ENCODE measurements at places on chromosomes 7 and 10. TPM values are rescaled to one million over a fixed set of nuclear protein-coding genes. Genes with fewer than 3 reads are reported as not detected.

ARHGAP22 gene
- not detected for total RNA-seq

SCRN1 gene
- total RNA-seq, result 0.84 TPM

POLR2J2 gene
- total RNA-seq, result 20.2 TPM

DGKI gene
- total RNA-seq, result 21.4 TPM

PDE6C gene
- total RNA-seq, result not detected

FKBP6 gene
- total RNA-seq, result not detected

BICC1 gene
- total RNA-seq, result not detected

MCU gene
- 13.5 TPM for total RNA-seq

OR2AE1 gene
- total RNA-seq, result 0.19 TPM

IL6 gene
- 0.35 TPM for total RNA-seq

PTER gene
- 17.8 TPM for total RNA-seq

DNA sequence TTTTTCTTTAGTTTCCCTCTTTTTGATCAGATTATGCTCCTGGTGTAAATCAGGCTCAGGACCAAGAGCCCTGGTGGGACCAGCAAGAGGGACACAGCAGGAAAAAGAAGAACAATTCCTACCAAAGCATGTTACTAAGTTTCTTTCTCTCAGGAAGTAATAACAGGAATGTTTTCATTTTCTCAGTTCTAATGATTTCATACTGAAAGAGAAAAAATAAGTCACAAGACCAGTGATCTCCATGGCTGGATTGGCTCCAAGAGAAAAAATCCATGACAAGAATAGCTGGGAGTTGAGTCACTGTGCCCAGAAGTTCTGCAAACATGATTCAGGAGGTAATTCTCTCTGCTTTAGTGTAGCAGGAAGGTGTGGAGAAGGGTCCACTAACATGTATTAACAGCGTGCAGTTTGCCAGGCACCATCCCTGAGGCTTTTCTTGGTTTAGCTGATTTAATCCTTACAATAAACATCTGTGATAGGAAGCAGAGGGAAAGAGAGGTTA is 23.8 kb upstream of the IFIT2 start:
- no peak for DNase-seq

GRCh38 chr7:148093375-148094166 is 497.0 kb upstream of the C7orf33 start:
- no peak for DNase-seq

- no peak for DNase-seq
These were observed 318.9 kb downstream of the AHR start for GRCh38 chr7:17617380-17617779.

DNA sequence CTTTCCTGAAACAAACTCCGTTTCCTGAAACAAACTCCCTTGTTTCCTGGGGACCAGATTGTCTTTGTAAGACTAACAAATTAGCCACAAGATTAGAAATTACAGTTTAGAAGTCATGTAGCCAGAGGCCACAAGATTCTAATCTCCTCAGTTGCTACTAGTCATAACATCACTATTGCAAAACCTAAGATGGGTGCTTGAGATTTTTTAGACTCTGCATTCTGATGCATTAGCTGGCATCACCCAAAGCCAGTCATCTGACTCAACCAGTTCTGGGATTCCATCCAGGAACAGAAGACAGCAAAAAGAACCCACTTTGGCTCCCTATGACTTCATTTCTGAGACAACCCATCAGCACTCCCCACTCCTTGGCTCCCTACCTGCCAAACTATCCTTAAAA is 367.9 kb upstream of the MBL2 start:
- DNase-seq, result no peak

DNA sequence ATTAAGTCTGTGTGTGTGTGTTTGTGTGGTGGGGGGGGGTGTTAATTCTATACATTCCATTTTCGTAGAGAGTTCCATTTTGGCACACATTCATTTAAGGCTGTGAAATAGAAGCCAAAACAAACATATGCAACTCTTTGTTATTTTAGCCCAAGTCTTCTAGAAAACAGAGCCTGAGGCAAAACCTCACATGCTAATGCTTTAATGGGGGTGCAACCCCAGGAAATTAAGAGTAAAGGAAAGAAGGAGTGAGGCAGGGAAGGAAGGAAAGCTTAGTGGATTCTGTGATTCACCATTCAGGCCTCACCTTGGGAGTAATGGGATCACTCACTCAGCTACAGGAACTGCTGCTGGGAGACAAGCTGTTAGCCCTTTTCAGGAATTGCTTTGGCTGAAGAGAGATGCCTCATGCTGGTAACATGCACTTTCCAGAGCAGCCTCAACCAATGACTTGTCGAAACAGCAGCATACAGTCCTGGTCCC is 73.0 kb upstream of the CTTNBP2 start:
- DNase-seq, result no peak

DNA sequence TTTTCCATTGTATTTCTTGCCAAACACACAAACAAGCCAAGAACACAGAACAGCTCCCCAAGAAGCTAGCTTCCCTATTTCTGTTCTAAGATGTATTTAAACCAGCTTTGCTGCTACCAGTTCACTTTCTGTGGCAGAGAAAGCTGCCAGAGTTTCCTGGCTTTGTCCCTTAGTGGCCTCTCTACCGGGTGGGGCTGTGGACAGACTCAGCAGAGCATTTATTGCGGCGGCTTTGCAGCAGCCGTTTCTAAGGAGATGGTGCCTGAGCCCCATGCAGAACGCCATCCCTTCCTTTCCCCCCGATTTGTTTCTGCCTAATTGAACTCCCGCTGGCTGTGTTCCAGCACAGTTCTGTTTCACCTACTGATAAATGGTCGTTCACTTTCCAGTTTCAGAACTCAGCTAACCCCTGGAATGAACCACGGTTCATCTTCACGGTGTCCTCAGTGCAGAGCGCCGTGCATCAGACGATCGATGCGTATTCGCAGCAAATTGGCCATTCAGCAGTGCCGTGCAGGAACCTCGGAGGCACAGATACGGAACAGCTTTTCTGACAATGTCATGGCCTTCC is 33.8 kb upstream of the SFMBT2 start:
- no peak for DNase-seq

DNA sequence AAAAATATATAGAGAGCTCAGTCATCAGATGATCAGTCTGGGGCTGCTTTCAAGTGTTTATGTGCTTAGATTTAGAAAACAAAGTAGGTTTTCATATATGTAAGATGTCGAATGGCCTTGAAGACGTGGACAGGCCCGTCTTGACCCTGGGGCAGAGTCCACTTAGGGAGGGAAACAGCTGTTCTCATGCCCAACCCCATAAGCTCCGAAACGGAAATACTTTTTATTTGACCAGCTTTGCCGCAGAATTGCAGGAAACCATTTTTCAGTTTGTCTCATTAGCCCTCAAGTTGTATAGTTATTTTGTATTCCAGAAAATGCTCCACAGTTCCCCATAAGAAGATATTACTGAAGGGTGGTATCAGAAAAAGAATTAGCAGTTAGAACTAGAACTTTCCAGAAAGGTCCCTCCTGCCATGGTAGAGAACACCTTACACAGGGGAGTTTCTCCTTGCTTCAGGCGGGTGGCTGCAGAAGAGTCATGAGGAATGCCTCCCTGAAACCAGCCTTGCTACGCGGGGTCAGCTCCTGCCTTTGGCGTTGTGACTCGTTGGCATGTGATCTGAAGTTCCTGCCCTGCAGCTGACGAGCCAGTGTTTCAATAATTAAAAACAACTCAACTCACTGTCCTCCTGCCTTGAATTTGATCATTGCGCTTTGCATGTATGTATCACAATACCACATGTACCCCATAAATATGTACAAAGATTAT is 192.7 kb downstream of the CELF2 start:
- no peak for DNase-seq

- no peak for DNase-seq
These were observed 241.3 kb downstream of the ANK3 start for GRCh38 chr10:60148266-60148840.

DNA sequence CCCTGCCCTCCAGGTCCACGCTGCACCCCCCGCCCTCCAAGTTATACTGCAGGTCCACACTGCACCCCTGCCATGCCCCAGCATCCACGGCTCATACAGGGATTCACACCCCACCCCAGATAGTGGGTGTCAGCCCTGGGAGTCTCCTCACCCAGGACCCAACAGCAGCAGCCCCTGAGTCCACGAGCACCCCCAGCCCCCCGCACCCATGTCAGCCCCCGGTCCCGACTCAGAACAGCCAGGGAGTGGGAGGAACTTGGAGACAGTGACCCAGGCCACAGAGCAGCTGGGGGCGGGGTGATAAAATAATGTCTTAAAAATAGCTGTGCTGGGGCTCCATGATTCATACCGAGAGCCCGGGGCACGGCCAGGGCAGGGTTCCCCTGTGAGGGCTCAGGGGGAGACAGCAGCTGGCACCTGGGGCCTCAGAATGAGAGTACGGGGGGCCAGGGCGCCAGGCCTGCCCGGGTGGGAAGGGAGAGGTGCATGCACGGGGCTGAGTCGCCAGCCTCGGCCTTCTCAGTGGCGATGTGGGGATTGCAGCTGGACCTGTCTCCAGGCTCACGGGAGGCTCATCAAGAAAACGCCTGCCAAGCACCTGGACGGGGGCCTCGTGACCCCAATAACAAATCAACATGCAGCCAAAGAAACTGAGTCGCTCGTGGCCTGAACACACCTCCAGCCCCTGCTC is 29.8 kb downstream of the ADAP1 start:
- peak; percentile 79 for DNase-seq

GRCh38 chr7:102323914-102324195 is 32.4 kb downstream of the SPDYE6 start:
- DNase-seq, result no peak

GRCh38 chr7:81079746-81080145 is 160.9 kb upstream of the SEMA3C start:
- DNase-seq, result no peak

DNA sequence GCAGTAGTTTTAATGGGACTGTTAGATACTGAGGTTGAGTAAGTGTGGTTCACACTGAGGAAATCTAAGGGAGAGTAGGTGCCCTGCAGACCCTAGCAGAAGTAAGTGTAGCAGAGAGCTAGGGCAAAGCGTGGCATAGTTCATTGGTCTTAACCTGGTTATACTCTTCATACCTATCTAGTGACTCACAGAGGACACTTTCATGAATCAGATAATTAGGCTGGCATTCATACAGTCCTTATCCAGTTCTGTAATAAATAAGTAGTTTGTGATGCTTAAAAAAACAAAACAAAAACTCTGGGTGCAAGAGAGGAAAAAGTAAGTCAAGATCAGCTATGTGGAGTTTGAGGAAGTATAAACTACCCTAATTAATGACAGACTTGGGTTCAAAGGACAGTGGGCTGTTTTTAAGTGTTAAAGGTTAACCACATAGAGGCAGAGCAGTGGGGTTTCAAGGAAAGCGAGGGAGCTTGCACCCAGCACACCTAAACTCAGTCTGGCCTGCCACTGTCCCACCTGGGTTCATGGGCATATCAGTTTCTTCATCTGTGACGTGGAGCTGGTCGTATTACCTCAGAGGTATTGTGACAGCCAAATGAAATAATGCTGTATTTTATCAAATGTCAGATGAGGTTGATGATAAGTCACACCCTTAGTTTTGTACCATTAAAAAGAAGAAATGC is 27.1 kb downstream of the LMTK2 start:
- DNase-seq, result no peak

GRCh38 chr10:35881320-35881719 is 239.2 kb upstream of the FZD8 start:
- DNase-seq, result no peak

DNA sequence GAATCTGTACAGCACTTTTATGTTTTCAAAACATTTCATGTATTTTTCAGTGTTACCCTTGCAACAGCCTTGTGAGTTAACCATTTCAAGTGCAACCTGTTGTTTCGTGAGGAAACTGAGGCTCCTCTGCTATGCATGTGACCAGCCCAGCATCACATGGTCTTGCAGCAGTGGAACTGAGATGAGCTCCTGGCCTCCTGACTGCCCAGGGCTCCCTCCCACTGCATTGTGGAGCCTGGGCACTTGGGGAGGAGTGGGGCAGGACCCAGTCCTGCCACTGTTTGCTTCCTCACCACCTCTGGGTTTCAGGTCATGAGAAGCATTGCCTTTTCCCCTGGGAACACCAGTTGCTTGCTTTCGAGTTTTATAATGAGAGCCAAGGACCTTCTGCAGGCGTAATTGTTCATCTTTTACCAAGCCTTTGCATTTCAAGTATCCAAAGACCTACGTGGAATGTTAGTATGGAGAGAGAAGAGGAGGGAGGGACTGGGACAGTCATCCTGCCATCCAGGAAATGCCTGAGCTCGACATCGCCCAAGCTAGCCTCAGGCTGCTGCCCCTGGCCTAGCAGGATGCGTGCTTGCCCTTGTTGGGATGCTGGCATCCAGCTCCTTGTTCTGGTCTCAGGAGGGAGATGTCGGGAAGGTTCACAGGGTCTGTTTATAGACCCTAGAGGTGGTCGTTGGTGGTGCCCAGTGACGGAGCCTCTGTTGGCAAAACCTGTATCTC is 32.3 kb upstream of the BHLHA15 start:
- DNase-seq, result no peak

DNA sequence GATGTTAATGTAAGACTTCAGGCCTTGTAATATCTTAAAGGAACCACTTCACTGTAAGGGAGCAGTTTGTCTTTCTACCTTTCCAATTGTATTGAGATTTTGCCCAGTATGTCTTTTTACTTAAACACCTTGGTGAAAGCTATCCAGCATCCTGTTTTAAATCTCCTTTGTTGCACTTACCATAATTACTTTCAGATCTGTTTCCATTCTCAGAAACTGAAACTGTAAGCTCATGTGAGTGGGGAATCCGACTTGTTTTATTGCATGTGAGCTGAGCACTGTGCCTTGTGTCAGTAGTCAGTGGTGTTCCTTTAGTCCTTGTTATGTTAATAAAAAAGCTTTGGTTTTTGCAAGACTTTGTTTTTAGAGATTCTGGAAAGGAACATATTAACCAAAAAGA is 42.2 kb downstream of the BMPR1A start:
- peak; percentile 70 for DNase-seq

DNA sequence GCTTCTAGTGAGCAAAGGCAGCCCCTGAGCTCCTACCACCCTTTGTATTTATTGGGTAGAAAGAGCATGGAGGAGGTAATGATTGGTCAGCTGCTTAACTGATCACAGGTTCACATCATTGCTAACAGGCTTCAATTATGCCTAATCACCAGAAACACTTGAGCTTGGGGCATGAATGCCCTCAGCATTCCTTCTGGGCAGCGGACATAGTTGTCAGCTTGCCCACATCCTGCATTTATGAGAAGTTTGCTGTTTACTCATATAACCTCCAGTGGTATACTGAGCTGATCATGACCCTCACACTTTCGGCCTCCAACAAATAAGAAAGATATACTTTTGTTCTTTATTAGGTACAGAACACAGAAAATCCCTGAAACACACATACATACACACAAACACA is 140.3 kb upstream of the ODAD2 start:
- DNase-seq, result no peak

DNA sequence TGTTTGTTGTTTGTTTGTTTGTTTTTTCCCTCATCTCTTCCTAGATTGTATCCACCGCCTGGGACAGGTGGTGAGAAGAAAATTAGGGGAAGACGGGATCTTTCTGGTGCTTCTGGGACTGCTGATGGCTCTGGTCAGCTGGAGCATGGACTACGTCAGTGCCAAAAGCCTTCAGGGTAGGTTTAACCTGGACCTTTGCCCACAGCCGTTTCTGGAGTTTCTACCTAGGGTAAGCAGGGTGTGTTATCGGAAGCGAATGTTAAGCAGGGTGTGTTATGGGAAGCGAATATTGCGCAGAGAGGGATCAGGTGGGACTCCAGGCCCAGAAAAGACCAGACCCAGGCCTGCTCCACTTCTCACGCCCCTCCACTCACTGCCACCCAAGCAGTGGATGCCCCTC is 4.7 kb downstream of the CLCN1 start:
- DNase-seq, result no peak
